Activated CD4-positive, alpha-beta memory T cell treated with anti-CD3 and anti-CD28 coated beads for 36 hours (primary cell): ENCODE measurements at places on chromosomes 2 and 18. TPM values are rescaled to one million over a fixed set of nuclear protein-coding genes. Genes with fewer than 3 reads are reported as not detected.

The CXCR4 gene
- total RNA-seq: 139 TPM

- H3K4me3 ChIP-seq: no peak overlapping the region
- H3K4me1 ChIP-seq: no peaks in the 10 kb centered on the region
- no peaks in the 10 kb centered on the region for H3K36me3 ChIP-seq
- no peaks in the 10 kb centered on the region for H3K27me3 ChIP-seq
- H3K27ac ChIP-seq: no peak overlapping the region
- DNase-seq: peak; percentile 25
Observed at GRCh38 chr2:238127165-238128060, 11.1 kb upstream of the KLHL30 start.

DNA sequence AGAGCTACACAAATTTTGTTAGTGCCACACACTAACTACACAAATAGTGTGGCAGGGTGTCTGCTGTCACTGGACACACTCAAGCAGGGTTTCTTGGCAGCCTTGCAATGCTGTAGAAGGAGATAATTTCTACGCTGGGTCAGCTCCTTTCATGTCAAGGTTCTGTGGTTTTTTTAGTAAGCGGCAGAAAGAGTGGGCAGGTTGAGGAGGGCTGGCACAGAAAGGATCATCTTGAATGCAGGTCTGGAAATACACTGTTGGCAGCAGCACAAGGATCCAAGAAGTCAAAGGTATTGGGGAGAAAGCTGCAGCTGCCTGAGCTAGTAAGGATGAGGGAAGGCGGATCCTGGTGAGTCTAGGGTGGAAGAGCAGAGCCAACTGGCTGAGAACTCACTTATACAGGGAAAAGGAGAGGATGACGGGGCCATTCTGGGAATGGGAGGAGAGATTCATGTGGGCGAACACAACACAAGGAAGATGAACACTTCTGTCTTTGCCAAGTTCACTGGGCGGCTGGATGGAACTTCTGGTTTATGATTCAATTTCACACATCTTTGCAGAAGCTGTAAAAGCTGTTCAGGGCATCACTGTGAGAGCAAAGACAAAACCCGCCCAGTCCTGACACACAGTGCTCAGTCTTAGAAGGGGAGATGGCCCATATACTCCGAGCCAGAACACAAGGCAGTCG, 16.9 kb upstream of the CYRIA start:
- no peak for DNase-seq
- peaks cover 4% of the 10 kb centered on the region for H3K27me3 ChIP-seq
- H3K4me3 ChIP-seq: no peak overlapping the region
- no peaks in the 10 kb centered on the region for H3K36me3 ChIP-seq
- H3K4me1 ChIP-seq: no peaks in the 10 kb centered on the region
- no peak overlapping the region for H3K27ac ChIP-seq

The SANBR gene
- 5.9 TPM for total RNA-seq

DNA sequence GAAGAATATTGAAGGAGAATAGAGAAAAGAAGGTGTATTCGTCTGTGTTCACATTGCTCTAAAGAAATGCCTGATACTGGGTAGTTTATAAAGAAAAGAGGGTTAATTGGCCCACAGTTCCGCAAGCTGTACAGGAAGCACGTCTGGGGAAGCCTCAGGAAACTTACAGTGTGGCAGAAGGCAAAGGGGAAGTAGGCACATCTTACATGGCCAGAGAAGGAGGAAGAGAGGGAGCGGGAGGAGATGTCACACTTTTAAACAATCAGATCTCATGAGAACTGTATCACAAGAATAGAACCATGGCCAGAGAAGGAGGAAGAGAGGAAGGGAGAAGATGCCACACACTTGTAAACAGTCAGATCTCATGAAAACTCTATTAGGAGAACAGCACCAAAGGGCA, 159.6 kb upstream of the TPO start:
- H3K27ac ChIP-seq: no peak overlapping the region
- no peaks in the 10 kb centered on the region for H3K36me3 ChIP-seq
- no peak overlapping the region for H3K4me3 ChIP-seq

- no peak overlapping the region for H3K27ac ChIP-seq
- no peak for DNase-seq
- peaks cover 22% of the 10 kb centered on the region for H3K4me1 ChIP-seq
- no peaks in the 10 kb centered on the region for H3K27me3 ChIP-seq
Observed at GRCh38 chr2:12313445-12314126, 403.1 kb upstream of the TRIB2 start.

GRCh38 chr2:102122909-102123308, 19.6 kb upstream of the IL1R1 start:
- DNase-seq: no peak
- no peak overlapping the region for H3K4me3 ChIP-seq
- H3K4me1 ChIP-seq: peaks cover 18% of the 10 kb centered on the region
- H3K36me3 ChIP-seq: peaks cover 8% of the 10 kb centered on the region
- peaks cover 7% of the 10 kb centered on the region for H3K27me3 ChIP-seq
- H3K27ac ChIP-seq: no peak overlapping the region

GRCh38 chr2:120809151-120809550, 73.5 kb downstream of the GLI2 start:
- DNase-seq: no peak
- H3K4me1 ChIP-seq: no peaks in the 10 kb centered on the region
- no peaks in the 10 kb centered on the region for H3K36me3 ChIP-seq
- no peak overlapping the region for H3K4me3 ChIP-seq
- H3K27me3 ChIP-seq: peaks cover 3% of the 10 kb centered on the region
- H3K27ac ChIP-seq: no peak overlapping the region
